Erythroblast (primary cell): ENCODE measurements at places on chromosomes 7 and 10.

GRCh38 chr10:26725837-26726727 lies 28.6 kb downstream of the PDSS1 start:
- DNase-seq = peak; percentile 62

- DNase-seq = no peak
Observed at GRCh38 chr10:114131094-114131493, 42.9 kb downstream of the CCDC186 start.

DNA sequence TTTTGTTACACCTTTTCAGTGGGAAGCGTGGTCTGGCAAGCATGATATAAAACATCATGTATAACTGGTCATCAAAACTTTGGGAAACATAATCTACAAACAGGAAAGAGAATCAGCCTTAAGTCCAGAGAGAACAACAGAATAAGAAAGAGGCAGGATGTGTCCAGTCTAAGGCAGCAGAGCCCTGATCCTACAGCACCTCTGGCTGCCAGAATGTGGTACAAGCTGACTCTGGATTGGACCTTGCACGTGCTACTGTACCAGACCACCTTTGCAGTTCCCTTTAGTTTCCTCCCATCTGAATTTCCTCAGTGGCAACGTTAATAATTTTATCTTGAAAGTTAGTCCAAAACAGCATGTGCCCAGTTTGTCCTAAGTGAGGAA lies 824.6 kb upstream of the IGFBP3 start:
- DNase-seq = no peak

DNA sequence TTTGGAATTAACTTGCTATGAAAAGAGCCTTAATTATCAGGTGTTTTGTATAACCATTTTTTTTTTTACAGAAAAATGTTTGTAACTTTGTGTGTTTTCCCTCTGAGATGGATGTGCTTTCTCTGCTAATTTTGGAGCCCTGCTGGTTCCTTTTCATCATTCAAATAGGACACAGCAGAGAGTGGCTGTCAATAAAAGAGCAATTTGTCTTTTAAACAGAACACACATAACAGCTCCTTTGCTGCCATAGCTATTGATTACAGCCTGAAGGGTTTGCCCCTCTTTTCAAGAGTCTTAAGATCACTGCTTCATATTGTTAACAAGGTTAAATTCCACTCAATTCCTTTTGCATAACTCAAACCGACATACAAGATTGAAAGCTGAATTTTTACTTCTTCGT lies 187.2 kb upstream of the MBL2 start:
- no peak for DNase-seq

GRCh38 chr10:79384773-79385391 lies 37.6 kb downstream of the PPIF start:
- DNase-seq = no peak

DNA sequence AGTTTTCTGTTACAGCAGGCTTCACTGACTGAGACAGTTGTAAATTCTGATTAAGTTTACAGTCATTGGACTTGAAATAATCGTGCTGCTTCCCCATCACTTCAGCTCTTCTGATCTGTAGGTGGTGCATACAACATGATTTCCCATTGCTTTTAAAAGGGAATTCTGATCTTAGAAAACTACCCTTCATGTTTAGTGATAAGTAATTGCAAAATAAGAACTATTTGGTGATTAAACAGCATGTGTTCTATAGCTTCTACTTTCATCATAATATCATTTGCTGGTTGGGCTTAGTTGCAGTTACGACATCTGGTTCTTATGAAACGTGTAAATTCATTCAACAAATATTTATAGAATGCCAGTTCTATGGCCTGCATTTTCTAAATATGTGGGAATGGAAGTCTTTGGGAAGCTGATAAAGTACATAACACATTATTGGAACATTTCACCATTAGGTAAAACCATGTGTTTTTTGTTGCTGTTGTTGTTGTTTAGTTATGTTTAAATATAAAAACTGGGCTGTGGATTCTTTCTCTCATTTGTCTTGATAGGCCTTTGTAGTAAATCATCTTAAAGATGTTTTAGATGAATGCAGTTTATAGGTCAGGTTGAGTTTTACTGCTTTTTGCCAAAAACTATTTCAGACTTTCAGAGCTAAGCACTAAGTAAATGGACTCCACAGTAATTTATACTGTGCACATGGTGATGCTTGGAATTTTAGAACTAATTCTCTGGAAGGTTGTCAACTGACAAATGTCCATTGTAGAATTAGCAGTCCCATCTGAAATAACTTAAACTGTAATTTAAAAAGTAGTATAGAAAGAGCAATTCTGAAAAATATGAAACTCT lies 13.1 kb downstream of the GNAI1 start:
- DNase-seq = no peak

DNA sequence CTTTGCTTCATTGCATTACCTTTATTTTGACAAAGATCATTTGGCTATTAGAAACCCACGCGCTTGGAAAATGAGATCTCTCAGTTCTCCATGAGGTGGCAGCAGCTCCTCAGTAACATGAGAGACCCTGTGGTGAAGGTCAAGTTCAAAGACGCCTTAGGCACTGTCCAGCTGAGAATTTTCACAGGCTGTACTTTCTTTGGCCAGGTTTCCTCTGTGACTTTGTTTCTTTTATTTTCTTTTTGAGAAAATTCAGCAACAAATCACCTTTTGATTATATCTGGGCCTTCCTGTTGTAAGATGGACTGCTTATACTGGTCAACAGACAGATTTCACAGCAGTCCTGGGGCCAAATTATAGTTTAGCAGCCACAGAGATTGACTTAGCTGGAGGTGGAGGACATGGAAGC lies 54.5 kb downstream of the RAB18 start:
- peak; percentile 64 for DNase-seq

DNA sequence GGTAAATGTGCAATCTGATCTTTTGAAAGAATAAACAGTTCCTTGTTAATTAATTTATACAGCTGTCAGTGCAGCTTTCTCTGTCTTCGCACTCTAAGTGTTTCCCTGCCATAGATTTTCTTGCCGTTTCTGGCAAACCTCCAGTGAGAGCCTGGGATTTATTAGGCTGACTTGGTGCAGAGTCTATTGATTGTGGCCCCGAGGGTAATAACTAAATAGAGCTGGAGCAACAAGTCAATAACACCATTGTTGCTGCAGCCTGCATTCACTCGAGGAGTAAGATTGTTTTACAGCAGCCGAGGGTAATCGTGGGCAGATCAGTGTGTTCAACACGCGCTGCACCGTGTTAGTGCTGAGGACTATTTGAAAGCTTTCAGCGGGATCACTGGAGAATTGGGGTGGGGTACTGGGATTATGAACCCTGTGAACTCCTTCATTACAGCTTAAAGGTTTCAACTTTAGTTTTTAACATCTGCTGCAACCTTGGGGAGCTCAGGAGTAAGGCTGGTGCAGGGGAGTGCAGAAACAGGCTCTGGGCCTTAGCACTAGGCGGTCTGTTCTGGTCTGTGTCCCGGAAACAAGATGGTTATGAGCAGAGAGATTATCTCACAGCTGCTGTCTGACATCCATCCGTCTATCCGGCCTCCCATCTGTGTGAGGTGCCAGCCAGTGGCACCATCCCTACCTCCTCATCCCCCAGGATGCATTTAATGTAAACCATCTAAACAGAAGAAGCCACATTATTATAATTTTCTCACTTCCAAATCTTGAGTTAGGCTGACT lies 174.0 kb upstream of the TCF7L2 start:
- no peak for DNase-seq

GRCh38 chr7:15085366-15085765 lies 182.8 kb upstream of the DGKB start:
- DNase-seq = no peak

DNA sequence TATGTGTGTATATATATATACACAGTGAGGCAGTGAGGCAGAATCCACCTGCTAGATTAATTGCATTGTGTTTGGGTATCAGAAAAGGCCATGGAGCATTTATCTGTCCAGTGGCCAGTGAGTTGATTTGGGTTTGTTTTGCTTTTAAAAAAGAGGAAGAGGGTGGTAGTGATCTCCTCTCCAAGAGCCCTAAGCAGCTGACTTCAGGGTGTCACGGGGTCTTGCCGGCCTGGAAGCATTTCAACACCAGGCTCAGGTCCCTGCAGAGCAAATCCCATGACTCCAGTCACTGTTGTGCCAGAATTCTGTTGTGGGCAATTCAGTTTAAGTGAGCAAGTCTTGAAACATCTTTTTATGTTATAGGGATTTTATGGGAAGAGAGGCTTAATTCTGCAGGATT lies 30.6 kb upstream of the GPNMB start:
- DNase-seq = no peak

- no peak for DNase-seq
Observed at GRCh38 chr7:125934955-125935354, 1005.3 kb upstream of the POT1 start.

DNA sequence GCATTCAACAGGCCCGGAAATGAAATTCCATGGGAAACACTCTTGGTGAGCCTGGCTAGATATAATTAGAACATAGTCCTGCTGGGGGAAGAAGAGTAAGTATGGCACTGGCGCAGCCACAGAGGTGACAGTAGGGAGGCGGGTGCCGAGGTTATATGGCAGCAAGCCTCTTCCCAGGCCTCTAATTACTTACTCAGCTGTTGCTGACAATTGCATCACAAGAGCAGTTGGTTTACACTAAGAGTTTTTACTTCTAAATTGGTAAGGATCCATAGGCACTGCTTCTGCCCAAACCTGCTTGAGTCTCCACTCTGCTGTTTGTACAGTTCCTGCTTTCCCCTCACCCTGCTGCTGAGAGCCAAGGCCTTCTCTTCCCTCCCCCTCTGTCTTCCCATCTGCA lies 93.3 kb upstream of the DUSP5 start:
- peak; percentile 23 for DNase-seq

- no peak for DNase-seq
Observed at GRCh38 chr10:86857128-86857721, 100.2 kb downstream of the MMRN2 start.

DNA sequence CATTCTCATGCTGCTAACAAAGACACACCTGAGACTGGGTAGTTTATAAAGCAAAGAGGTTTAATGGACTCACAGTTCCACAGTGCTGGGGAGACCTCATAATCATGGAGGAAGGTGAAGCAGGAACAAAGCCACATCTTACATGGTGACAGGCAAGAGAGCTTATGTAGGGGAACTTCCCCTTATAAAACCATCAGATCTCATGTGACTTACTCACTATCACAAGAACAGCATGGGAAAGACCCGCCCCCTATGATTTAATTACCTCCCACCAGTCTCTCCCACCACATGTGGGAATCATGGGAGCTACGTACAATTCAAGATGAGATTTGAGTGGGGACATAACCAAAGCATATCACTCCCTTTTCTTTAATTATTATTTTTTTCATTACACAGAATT lies 16.6 kb downstream of the COL28A1 start:
- DNase-seq = no peak

- no peak for DNase-seq
Observed at GRCh38 chr10:23376229-23376655, 31.6 kb upstream of the C10orf67 start.

DNA sequence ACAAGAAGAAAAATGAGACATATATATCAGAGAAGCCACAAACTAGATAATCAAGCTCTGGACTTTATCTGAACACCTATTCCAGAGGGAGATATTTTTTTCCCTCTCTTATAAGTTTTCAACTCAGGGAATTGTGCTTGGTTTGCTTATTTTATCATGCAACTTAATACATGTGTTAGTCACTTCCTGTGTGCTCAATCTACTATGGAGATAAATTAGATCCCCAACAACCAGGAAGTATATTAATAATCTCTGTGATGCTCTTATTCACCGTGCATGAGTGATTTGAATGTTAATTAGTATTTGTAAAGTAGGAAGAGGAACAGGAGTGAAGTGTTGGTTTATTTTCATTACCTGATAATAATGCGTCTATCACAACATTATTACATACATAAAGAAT lies 38.8 kb upstream of the ZNF365 start:
- no peak for DNase-seq

DNA sequence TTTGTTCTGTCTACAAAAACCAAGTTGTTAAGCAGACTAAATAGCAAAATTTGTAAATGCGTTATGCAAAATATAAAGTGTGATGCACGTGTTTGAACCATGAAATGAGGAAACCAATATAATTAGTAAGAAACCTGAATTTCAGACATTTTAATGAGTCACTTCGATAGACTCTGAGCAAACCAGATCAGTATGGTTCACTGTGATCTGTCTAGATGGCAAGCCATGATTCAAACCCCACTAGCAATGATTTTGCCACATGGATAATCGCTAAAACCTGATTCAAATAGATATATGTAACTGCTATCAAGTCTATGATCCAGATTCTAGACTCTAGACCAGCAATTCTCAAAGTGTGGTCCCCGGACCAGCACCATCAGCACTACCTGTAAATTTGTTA lies 24.8 kb downstream of the ZC3HAV1 start:
- no peak for DNase-seq

- DNase-seq = no peak
Observed at GRCh38 chr7:28328822-28329660, 83.3 kb upstream of the CREB5 start.

GRCh38 chr10:103103989-103104388 lies 89.1 kb downstream of the NT5C2 start:
- no peak for DNase-seq

DNA sequence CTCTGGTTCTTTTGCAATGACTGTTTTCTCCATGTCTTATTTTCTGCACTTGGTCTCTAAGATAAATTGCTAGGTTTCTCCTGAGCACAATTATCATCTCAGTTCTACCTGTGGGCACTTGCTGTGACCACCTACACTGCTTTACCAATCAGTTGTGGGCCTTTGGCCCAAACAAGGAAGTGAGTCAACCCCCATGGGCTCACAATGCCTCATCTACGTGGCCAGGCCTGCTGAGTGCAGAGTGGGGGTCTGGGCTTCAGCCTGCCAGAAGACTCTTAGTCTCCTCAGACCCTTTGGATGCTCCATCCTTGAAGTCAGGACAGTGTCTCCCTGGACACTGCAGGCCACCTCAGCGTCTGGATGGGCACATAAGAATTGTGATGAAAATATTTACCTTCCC lies 20.3 kb downstream of the SCART1 start:
- DNase-seq = no peak

DNA sequence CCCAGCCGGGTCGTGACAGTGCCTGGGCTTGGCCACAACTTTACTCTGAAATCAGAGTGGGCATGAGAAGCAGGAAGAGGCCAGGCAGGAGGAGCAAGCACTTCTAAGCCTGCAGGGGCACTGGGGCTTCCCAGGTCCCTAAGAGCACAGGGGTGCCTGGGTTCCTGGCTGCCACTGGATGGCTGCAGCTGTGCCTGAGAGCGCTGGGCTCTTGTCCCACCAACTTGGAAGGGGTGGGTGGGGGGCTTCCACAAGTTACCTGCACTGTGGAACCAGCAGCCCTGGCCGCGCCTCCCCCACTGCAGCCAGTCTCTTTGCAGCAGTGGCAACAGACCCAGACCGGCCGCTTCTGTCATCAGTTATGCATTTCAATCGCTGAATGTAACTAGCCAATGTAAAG lies 434.7 kb upstream of the GRM3 start:
- DNase-seq = no peak

GRCh38 chr10:5895365-5895764 lies 5.3 kb downstream of the FBH1 start:
- DNase-seq = no peak
